ENCODE measurements at places on chromosomes 13 and 19.

GRCh38 chr13:59343993-59344822 lies 819.5 kb downstream of the DIAPH3 start:
- DNase-seq = no peak

DNA sequence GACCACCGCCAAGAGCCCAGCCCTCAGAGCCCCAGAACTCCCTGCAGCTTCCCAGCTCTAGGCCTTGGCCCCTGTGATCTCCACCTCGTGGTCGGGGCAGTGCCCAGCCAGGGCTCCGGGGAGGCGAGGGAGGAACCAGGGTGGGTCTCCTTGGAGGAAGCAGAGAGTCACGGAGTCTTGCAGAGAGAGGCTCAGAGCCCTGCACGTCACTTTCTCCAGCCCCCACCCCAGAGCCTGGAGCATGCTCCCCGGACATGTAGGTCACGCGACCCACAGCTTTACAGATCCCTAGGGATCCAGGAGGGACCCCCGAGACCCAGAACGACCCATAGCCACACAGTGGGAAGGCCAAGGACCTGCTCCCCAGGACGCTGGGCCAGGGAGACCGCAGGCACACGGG lies 11.9 kb downstream of the GADD45B start:
- DNase-seq = no peak

GRCh38 chr19:17216058-17216670 lies 1.0 kb downstream of the USE1 start:
- DNase-seq = no peak

DNA sequence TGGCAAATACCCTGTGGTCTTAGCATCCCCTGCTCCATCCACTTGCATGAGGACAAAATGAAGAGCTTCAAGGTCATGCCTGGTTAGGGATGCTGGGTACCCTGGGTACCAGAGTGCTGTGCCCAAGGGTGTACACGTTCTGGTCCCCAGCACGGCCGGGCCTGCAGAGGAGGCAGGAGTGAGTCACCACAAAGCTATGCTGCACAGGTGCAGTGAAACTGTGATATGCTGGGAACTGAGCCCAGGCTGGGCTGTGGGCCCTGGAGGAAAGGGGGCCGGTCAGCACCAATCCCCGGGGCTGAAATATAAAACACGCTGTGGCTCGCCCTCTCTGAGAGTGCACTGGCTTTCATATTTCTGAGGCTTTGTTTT lies 95.1 kb downstream of the TSHZ3 start:
- no peak for DNase-seq

- DNase-seq = no peak
These were observed 41.9 kb downstream of the CERS4 start for GRCh38 chr19:8251025-8251472.

DNA sequence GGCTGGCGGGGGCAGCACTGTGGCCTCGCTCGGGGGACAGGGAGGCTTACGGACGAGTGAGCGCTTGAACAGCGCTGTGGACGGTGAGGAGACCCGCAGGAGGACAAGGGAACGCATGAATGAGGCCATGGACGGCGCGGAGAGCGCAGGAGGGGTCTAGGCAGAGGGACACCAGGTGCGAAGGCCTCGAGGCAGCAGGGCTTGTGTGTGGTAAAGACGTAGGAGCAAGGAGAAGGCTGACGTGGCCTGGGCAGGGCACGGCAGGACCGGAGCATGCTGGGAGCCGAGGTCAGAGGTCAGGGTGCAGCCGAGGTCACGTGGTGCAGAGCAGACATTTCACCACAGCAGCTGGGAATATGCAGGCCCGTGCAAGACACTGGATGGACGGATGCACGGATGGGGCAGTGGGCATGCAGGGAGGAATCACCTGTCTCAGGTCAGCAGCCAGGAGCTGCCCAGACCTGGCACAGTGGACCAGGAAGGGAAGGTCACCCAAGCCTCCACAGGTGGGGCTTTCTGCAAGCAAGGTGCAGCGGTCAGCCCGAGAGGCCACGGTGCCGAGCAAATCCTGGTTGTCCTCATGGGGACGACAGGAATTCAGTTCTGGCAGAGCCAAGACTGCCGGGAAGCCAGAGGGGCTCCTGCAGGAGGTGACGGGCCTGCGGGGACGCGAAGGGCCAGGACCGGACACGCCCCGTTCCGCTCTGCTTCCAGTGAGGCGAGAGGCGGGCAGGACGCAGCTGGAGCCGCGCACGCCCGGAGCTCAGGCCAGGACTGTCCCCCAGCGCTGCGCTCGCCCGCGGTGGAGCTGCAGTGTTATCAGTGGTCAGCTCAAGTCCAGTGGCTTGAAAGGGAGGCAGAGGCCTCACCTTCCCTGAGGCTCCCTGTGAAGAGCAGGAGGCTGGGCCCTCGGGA lies 72.2 kb downstream of the RASA3 start:
- no peak for DNase-seq

DNA sequence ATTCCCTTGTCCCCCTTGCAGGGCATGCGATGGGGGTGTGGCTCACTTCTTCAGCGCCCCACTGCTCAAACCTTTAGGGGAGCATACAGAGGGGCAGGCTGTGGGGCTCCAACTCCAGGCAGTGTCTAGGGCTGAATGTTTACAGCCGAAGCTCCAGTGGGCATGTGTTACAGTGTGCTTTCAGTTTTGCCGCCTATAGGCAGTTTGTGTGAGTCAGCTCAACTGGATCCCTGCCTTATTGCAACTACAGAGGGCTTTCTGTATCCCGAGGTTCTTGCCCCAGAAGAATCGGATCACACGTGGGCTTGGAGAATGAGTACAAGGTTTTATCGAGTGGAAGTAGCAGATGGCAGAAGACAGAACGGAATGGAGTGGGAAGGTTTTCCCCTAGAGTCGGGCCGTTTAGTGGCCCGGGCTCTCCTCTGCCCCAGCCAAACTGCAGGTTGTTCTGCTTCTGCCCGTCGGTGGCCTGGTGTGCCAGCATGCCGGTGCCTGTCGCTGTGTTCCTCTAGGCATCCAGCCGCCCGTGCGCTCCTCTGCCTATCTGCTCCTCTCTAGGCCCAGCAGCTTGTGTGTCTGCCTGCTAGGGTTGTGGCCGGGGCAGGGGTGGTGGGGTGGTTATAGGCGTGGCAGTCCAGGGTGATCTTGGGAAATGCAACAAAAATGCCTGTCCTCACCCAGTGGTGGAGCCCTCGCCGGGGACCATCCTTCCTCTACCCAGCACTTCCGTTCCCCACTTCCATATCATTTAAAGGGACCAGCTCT lies 435.9 kb upstream of the SGCG start:
- no peak for DNase-seq

GRCh38 chr13:103066079-103066780 lies at the start of gene SLC10A2:
SLC10A2 (minus strand) TSS chr13:103066417; CDS start chr13:103066249, 168 bp downstream.
- DNase-seq = no peak

- DNase-seq = no peak
These were observed 219.0 kb downstream of the MZT1 start for GRCh38 chr13:72508392-72508791.

DNA sequence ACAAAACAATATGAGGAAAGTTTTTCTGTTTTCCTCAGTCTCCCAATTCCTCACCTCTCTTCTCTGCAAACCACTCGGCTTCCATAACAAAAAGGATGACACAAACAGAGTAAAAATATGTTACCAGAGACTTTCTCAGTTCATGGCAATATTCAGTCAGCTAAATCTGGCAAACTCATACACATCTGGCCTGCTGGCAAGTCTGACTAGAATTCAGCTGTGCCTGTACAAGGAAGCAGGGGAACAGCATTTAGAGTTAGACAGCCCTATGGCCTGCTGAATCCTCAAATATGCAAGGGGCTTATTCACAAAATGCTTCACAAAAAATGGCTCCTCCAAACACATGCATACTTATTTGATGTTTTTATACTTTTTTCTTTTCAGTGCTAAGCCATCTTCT lies 227.8 kb downstream of the ENOX1 start:
- no peak for DNase-seq

DNA sequence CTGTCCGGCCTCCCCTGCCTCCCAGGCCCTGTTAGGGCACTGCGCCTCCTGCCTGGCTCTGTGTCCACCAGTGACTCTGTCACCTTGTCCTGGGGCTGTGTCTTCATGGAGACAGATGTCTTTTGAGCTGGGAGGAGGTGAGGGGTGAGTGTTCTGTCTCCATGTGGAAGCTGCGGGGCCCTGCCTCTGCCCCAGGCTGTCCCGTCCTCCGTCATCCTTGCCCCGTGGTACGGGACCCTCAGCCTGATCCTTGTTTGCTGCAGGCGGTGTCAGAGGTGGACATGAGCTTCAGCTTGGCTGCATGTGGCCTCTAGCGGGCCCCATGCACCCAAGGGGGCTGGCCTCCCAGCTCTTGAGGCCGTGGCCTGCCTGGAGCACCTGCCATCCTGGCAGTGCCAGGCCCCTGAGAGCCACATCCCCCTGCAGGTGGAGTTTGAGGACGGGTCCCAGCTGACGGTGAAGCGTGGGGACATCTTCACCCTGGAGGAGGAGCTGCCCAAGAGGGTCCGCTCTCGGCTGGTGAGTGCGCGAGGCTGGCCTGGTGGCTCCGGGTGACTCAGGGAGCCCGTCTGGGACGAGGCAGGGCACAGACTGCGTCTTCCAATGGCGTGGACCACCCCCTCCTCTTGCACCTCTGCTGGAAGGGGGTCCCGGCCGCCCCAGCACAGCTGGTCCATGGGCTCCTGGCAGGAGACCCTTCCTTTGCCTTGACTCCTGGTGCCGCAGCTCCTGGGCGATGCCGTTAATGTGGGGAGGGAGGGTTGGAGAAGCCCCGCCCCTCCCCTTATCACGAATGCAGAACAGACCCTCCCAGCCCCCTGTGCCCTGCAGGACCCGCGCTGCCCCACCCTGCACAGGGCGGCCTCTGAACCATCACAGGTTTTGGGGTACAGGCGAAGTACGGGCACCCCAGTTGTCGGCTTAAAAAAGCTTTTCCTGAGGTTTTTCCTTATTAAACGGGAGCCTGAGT lies 181.3 kb downstream of the KDM4B start:
- no peak for DNase-seq

DNA sequence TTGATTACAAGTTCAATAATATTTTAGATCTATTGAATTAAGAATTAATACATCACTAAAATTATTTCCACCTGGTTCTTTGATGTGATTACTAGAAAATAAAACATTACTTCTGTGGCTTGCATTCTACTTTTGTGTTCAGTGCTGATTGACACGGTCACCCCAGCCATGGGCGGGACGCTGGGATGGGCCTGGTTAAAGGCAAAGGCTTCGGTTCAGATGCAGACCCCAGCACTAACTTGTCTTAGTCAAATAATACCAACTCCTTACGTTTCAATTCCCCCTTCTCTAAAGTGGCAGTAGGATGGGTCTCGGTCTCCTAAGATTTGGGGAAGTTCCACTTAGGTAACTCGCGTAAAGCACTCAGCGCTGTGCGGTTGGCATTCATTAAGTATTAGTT lies 144.9 kb downstream of the URI1 start:
- DNase-seq = no peak

DNA sequence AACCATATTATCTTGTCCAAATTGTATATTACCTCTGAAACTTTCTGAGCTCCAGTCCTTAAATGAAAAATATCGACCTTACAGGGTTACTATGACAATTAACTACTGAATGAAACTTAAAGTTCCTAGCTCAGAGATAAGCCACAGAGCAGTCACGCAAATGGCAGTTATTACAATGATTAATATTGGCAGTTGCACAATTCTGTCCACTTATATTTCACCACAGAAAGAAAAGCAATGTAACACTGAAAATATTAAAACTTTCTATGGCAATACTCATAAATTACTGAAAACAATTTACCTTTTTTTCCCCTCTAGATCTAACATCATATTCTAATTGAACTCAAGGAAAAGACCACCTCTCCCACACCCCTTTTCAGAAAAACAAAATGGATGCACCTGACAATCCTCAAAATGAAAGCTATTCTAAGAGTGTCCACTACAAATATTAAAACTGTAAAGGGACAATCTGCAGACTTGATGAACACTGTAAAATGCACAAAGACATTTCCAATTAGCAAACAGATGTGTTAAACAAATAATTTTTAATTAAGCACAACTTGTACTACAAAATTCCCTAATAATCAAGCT lies 14.6 kb downstream of the LNX2 start:
- DNase-seq = no peak

DNA sequence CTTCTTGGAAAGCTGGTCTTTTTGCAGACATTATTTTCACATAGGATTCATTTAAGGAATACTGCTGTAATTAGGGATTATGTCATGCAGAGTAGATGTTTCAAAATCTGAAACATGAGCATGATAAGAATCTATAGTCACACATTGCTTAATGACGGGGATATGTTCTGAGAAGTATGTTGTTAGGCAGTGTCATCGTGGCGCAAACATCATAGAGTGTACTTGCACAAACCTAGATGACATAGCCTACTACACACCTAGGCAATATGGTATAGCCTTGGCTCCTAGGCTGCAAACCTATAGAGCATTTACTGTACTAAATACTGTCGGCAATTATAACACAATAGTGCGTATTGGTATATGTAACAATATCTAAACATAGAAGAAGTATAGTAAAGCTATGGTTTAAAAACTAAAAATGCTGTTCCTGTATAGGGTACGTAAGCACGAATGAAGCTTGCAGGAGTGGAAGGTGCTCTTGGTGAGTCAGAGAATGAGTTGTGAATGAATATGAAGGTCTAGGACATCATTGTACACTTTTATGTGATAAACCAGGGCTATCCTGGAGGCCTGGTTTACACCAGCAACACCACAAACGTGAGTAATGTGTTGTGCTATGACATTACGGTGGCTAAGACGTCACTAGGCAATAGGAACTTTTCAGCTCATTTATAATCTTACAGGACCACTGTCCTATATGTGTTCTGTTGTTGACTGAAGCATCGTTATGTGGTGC lies 283.1 kb downstream of the MTUS2 start:
- DNase-seq = no peak

DNA sequence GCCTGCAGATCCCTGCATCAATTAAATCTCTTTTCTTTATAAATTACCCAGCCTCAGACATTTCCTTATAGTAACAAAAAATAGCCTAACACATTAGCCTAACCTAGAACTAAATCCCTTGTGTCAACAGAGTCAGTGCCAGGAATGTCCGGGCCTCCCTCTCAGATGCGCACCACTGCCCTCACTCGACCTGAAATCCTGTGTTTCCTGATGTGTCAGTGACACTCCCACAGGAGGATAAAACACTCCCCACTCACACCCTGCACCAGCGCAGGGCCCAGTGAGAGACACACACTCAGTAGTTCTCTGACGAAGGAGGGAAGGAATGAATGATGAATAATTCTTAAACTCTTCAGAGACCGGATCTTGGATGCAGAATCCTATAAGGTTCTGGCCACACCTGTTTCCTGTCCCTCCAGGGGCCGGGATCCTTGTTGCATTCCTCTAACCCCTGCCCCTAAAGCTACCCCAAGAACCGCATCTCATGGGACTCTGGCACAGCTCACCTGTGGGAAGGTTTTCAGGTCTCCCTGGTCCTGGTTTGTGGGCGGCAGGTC lies 3.1 kb downstream of the CEACAM3 start:
- DNase-seq = no peak

GRCh38 chr19:6679139-6679538 lies 9.2 kb upstream of the TNFSF14 start:
- DNase-seq = no peak

DNA sequence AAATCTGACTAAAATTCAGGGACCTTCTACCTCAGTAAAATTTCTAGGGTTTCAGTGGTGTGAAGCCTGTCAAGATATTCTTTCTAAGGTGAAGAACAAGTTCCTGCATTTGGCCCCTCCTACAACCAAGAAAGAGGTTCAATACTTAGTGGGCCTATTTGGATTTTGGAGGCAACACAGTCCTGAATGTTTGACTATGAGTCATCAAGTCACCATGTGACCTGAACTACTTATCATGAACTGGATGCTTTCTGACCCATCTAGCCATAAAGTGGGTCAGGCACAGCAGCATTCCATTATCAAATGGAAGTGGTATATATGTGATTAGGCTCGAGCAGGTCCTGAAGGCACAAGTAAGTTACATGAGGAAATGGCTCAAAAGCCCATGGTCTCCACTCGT lies 163.0 kb upstream of the IRS2 start:
- DNase-seq = no peak

- no peak for DNase-seq
These were observed 8.9 kb downstream of the ZNF546 start for GRCh38 chr19:40005691-40006272.
